Stimulated activated CD8-positive, alpha-beta memory T cell treated with anti-CD3 and anti-CD28 coated beads, Interleukin-15, amount 100 ng/mL, for 24 hours (primary cell): ENCODE measurements at places on chromosomes 4 and X.

- DNase-seq = no peak
These were observed 818.5 kb downstream of the FAM133A start for GRCh38 chrX:94492541-94492940.

GRCh38 chr4:168658751-168659150 is 161.9 kb downstream of the PALLD start:
- DNase-seq = no peak

- DNase-seq = no peak
These were observed 25.5 kb downstream of the BBS12 start for GRCh38 chr4:122758033-122758432.

DNA sequence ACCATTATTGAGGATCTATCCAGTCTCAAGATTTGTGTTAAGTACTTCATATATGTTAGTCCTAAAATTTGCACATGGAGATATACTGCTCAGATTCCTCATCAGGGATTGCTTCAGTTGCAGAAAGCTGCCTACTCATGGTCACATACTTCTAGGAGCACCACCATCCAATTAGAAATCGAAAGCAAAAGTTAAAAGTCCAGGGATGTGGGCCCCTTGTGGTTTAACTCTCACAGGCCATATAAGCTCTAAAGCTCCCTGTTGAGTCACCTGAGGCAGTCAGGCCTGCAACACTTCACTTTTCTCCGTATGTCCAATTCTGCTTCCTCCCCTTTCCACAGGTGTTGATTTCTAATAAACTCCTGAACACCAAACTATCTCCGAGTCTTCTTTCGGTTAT is 84.2 kb downstream of the CNOT6L start:
- no peak for DNase-seq

DNA sequence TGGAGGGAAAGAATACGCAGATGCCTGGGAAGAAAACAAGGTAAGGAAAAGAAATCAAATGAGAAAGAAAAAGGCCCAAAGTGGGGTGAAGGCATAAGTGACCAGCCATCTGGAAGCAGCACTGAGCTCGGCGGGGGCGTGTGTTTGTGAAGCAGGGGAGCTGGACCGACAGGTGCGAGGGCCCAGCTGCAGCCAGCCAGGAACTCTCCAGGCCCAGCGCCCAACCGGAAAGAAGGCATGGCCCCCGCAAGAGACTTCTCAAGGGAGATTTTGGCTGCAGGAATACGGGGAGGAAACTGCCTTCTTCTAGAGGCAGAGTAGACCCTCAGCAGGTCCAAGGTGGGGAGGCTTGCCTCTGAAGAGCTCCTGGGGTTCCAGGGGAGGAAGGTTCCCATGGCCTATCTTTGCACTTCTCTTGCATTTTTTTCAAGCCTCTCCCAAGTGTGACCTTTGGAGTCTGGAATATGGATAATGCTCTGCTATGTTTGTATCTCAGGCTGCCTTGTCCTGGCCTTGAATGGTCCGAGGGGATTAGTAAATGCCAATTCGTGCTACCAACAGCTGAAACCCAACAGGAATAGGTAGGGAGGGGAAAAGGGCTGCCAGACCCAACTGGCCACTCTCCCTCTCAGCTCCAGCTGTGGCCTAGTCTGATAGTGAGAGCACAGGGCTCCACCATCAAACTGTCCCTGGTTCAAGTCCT is 10.8 kb upstream of the CITED1 start:
- DNase-seq = no peak

DNA sequence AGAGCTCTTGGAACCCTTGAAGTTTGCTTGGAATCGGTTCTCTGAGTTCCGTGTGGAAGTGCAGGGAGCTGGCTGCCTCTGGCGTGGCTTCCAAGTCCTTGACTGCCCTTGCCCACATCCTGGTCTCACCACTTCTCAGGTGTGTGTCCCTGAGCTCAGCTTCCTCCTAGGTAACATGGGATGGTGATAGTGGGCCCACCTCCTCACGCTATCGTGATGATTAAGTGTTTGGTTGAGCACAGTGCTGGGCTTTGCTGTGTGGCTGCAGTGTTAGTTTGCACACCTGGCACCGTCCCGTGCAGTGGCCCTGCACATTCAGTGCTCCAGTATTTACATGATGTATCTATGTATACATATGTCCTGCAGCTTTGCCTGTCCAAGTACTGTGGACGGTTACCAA is 81.5 kb downstream of the CLDN34 start:
- no peak for DNase-seq

- no peak for DNase-seq
These were observed 54.8 kb downstream of the C4orf51 start for GRCh38 chr4:145734576-145735346.

DNA sequence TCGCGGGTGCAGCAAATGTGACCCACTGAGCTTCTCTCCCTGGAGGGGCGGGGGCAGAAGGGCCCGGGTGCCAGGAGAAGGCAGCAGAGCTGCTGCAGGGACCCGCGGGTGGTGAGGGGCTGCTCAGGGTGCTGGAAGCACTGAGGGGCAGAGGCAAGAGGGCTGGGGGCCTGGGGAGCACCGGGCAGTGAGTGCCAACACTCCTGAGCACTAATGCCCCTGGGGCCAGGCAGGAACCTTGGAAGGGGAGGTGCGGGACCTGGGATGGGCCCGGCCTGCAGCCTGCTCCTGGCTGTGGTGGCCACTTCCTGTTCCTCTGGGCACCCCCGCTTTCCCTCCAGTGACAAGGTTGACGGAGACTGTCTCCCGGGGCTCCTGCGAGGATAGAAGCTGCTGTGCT is 66.5 kb upstream of the ADRA2C start:
- DNase-seq = no peak
